ENCODE measurements at places on chromosomes 2 and 18. TPM values are rescaled to one million over a fixed set of nuclear protein-coding genes. Genes with fewer than 3 reads are reported as not detected.

Gene TTR
- total RNA-seq = not detected

Gene BCL2
- 6.3 TPM for total RNA-seq

DNA sequence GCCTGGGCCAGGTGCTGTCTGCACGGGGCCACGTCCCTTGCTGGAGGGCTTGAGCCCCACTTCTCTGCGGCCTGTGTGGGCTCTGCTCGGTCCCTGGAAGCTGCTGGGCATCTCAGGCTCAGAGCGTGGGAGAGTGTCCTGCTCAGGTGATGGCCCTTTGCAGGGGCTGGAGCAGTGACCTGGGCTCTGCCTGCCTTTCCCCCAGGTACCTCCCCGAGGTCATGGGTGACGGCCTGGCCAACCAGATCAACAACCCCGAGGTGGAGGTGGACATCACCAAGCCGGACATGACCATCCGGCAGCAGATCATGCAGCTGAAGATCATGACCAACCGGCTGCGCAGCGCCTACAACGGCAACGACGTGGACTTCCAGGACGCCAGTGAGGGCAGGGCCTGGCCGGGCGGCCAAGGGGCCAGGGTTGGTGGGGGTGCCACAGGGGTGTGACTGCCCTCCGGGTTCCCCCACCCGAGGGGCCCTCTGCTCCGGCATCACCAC lies 29.9 kb downstream of the GPC1 start:
- H3K27me3 ChIP-seq = no peaks in the 10 kb centered on the region
- peak; percentile 27 for DNase-seq
- no peaks in the 10 kb centered on the region for H3K4me1 ChIP-seq
- peaks cover 4% of the 10 kb centered on the region for H3K36me3 ChIP-seq
- no peak overlapping the region for H3K27ac ChIP-seq

DNA sequence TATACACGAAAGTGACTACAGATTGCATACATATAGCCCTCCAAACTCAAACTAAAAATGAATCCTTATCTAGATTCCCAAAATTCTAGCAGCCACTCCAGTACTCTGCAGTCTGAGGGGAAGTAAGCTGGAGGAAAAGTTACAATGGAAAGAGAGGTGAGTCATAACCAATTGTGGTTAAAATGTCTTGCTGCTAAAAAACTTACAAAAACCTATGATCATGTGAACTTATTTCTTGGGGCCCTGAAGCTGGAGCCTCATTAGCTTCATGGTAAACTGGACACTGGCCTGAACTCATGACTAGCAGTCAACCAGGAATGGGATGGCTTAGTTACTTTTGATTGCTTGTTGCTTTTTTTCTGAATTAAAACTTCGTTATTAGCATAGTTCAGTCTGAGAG lies 175.9 kb downstream of the SLC4A3 start:
- no peak for DNase-seq
- no peaks in the 10 kb centered on the region for H3K27me3 ChIP-seq
- H3K4me3 ChIP-seq = no peak overlapping the region
- H3K4me1 ChIP-seq = no peaks in the 10 kb centered on the region
- no peaks in the 10 kb centered on the region for H3K36me3 ChIP-seq

DNA sequence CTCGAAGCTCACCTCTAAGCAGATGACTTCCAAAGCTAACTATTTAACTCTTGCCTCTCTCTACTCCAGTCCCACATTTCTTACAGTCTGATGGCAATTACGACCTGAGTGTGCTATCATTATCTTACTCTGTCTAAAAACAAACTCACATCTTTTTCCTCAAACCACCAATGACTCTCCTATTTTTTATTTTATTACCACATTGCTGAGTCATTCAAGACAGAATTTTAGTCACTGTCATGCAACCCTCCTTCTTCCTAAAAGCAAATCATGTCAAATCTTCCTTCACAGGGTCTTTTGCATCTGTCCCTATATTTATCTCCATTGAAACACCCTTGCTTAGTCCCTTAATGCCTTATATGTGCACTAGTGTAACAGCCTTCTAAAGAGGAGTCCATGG lies 34.6 kb upstream of the C2orf15 start:
- no peak overlapping the region for H3K4me3 ChIP-seq
- no peaks in the 10 kb centered on the region for H3K27me3 ChIP-seq
- DNase-seq = no peak
- no peaks in the 10 kb centered on the region for H3K36me3 ChIP-seq

DNA sequence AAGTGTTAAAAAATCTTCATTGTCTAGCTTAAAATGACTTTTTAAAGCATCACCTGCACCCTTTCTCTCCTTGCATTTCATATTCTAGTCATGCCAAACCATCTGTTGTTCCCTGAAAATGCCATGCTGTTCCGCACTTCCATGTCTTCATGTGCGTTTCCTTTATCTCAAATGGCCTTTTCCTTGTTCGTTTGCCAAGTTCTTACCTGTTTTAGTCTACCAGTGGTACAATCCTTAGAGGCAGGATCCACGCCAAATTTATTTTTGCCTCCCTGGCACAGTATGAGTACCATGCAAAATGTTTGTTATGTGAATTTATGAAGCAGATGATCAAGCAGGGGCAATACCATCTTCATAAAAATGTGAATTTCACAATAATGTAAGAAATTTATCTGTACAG lies 37.0 kb downstream of the TMEFF2 start:
- H3K4me1 ChIP-seq = peaks cover 9% of the 10 kb centered on the region
- no peak overlapping the region for H3K27ac ChIP-seq
- no peak for DNase-seq
- no peaks in the 10 kb centered on the region for H3K27me3 ChIP-seq
- no peak overlapping the region for H3K4me3 ChIP-seq

DNA sequence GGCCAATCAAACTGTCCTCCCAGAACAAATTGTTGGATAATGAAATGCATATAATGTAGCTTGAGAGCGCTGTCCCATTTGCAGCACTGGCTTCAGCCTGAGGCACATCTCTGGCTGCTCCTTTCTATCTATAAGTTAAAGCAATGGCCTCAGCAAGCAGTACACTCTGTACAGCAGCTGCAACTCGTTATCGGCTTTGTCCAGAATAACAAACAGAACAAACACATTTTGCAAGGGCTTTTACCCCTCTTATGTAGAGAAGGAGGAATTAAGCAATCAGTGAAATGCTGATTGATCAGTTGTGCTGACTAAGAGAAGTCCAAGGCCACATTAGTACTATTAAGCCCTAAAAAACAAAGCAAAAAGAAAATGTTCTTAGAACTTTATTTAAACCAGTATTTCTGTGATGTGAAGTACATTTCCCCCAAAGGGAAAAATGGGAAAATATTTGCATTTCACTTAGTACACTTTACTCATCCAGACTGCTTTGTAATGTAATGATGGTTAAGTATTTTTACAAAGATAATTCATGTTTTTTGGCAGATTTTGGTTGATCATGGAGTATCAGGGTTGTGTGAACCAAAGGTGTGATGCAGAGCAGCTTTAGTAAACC lies 15.0 kb upstream of the CPS1 start:
- H3K4me3 ChIP-seq = no peak overlapping the region
- no peak overlapping the region for H3K27ac ChIP-seq
- no peaks in the 10 kb centered on the region for H3K27me3 ChIP-seq
- peak; percentile 78 for DNase-seq

DNA sequence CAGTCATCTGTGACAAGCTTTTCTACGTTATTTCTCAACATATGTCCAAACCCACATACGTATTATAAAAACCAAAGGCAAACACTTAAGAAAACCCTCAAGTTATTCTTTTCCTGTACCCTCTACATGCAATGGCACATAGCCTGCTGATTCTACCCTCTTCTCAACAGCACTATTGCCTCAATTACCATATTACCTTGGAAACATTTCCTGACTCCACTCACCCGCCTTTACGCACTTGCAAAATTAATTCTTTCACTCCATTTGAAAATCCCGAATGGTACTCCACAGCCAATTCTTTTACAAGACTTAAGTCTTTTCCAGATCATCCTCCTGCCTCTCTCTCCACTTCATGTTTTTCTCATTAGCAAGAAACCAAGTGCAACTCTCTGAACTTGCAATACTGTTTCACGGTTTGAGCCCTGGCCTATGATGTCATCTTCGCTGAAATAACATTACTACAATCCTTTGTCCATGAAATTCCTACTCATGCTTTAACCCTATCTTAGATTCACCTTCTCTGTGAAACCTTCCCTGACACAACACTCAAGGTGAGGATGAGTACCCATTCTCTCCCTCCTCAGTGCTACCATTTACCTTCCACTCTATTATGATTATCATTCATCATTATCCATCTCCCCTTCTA lies 29.0 kb downstream of the SESTD1 start:
- H3K27ac ChIP-seq = peak overlapping the region; percentile 62
- DNase-seq = no peak
- peaks cover 12% of the 10 kb centered on the region for H3K4me1 ChIP-seq
- H3K36me3 ChIP-seq = no peaks in the 10 kb centered on the region

- H3K4me3 ChIP-seq = no peak overlapping the region
- no peak for DNase-seq
- H3K27me3 ChIP-seq = no peaks in the 10 kb centered on the region
- peaks cover 100% of the 10 kb centered on the region for H3K36me3 ChIP-seq
Measured at GRCh38 chr2:233261819-233262555, 10.5 kb downstream of the ATG16L1 start.
